ENCODE measurements at places on chromosomes 11 and 22. TPM values are rescaled to one million over a fixed set of nuclear protein-coding genes. Genes with fewer than 3 reads are reported as not detected.

CDC42BPG gene
- total RNA-seq, result 0.86 TPM

GRCh38 chr11:121535129-121535796, 82.5 kb upstream of the SORL1-AS1 start:
- DNase-seq, result no peak

- DNase-seq, result no peak
These were observed 49.2 kb downstream of the RPL27A start for GRCh38 chr11:8731647-8732323.

GRCh38 chr11:48150213-48150612, 66.4 kb upstream of the OR4B1 start:
- no peak for DNase-seq

SERPINH1 gene
- 109 TPM for total RNA-seq

DNA sequence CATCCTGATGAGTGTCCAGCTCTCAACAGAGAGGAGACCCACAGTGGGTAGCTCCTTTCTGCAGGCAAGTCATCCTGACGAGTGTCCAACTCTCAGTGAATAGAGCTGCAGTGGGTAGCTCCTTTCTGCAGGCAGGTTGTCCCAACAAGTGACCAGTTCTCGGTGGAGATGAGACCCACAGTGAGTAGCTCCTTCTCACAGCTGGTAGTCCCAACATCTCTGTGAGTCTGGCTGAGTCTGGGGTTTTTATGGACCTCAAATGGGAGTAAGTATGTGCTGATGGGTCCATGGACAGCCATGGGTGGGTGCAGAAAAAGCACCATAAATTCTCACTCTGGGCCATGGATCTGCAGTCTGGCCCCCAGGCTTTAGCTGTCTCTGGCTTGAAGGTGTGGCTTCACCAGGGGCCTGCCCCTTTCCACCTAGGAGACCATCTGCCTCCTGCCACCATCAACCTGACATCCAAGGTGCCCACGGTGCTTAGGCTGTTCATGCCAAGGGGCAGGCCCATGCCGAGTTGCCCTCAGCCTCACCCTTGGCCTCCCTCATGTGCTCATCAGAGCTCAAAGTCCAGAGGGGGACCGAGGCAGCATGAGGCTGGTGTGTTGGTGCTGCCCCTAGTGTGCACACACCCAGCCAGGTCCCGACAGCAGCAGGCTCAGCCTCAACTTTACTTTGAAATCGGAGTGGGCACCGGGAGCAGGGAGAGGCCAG, 15.3 kb downstream of the NPAT start:
- DNase-seq, result no peak

GRCh38 chr11:10605941-10606381, 37.5 kb upstream of the LYVE1 start:
- DNase-seq, result peak; percentile 77

DNA sequence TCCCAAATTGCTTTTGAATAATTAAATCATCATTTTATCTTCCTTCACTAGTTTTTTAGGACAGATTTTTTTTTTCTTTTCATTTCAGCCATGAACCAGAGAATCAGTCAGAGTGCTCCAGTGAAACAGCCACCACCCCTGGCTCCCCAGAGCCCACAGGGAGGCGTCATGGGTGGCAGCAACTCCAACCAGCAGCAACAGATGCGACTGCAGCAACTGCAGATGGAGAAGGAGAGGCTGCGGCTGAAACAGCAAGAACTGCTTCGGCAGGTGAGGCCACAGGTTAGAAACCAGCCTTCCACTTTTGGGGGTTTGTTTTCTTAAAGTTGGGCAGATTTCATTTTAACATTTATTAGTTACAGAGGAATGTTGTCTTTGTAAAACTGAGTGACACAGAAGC, 95.6 kb downstream of the YAP1 start:
- DNase-seq, result no peak

DNA sequence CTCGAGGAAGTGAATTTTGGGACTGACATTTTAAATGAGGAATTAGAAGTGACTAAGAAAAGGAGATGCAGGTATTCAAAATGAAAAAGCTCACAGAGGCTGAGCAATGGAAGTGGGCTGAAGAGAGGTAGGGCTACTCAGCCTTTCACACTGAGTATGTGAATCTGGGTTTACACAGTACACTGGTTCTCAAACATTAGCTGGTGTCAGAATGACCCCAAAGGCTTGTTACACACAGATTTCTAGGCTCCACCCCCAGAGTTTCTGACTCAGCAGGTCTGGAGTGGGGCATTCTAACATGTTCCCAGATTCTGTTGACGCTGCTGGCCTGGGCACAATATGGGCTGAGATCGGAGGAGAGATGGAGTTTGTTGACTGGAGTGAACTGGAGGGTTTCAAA, 32.8 kb downstream of the CADM1 start:
- no peak for DNase-seq

GRCh38 chr11:46920755-46921154, 2.4 kb upstream of the LRP4 start:
- DNase-seq, result peak; percentile 50

GVQW3 gene
- total RNA-seq, result 3.5 TPM

Measured in right cardiac atrium (tissue), 5 donors.